Uterine smooth muscle cell (primary cell): ENCODE measurements at places on chromosomes 12 and 14. TPM values are rescaled to one million over a fixed set of nuclear protein-coding genes. Genes with fewer than 3 reads are reported as not detected.

The OR4E2 gene
- total RNA-seq = 0.12 TPM in 1 of 2 replicates, not detected in the other

The ANKRD33 gene
- 0.11 and 0.12 TPM in 2 replicates for total RNA-seq

The FOXN3 gene
- 6.3 and 12.7 TPM in 2 replicates for total RNA-seq

The SRGAP1 gene
- 17.0 and 23.4 TPM in 2 replicates for total RNA-seq

The RFLNA gene
- 0.33 and 0.50 TPM in 2 replicates for total RNA-seq

The PFKM gene
- 101 and 108 TPM in 2 replicates for total RNA-seq

The CCND2 gene
- 26.7 and 62.1 TPM in 2 replicates for total RNA-seq

The OR4N5 gene
- total RNA-seq = not detected in 2 replicates

The SERPINA12 gene
- total RNA-seq = not detected in 2 replicates

The IFNG-AS1 gene
- total RNA-seq = not detected in 2 replicates

The RD3L gene
- not detected in 2 replicates for total RNA-seq

The RNASE7 gene
- total RNA-seq = not detected in 2 replicates

The NTS gene
- 9.1 and 16.2 TPM in 2 replicates for total RNA-seq

The ACOT4 gene
- 0.22 and 1.00 TPM in 2 replicates for total RNA-seq

The KRT73 gene
- not detected in 2 replicates for total RNA-seq
